Hepatic stellate cell (primary cell): ENCODE measurements at places on chromosomes 5 and 9.

GRCh38 chr9:116789081-116789480 lies 102.0 kb downstream of the TRIM32 start:
- no peak for DNase-seq

DNA sequence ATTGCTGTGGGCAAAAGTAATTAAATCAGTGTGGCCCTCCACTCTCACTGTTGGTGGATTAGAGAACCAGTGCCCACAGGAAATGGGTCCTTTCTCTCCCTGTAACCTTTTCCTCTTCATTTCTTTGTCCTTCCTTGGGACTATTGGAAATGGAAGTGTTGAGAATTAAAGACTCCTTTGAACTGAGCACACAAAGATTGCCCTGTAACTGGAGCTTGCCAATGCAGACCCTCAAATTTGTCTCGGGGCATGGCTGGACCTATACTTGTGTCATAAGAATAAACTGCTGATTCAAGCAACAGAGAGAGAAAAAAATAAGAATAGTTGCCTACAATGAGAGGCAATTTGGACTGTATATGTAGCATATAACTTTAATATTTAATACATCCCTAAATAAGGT lies 13.7 kb downstream of the KCNV2 start:
- no peak for DNase-seq

- DNase-seq, result no peak
Observed at GRCh38 chr5:172473427-172473826, 19.1 kb upstream of the SH3PXD2B start.

DNA sequence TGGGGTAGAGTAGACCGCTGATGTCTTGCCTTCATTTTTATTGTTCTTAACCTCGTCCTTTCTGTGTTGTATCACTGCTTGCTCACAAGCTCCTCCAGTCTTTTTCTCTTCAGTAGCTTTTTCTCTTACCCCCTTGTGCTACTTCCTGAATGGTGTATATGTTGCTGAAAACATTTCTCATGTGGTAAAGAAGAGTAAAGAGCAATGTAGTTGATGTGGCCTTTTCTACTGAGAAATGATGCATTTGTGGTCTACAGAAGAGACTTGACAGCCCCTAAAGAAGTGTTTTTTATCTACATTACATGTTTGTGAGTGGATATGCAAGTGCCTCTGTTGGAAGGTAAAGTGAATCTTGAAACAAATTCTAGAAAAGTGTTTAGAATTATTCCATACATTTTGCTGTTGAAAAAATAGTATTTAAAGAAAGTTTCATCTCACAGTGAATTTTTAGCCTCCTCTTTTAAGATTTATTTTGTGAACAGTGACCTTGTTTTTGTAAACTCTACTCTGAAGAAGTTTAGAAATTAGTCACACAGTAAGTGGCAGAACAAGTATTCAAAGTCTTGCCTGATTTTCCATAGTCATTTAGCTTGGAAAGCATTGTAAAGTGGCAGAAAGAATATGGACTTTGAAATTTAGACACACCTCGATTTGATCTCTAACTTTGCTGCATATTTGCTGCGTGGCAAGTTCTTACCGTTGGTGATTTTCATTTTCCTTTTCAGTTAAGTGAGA lies 17.4 kb downstream of the CDC42SE2 start:
- DNase-seq, result no peak

DNA sequence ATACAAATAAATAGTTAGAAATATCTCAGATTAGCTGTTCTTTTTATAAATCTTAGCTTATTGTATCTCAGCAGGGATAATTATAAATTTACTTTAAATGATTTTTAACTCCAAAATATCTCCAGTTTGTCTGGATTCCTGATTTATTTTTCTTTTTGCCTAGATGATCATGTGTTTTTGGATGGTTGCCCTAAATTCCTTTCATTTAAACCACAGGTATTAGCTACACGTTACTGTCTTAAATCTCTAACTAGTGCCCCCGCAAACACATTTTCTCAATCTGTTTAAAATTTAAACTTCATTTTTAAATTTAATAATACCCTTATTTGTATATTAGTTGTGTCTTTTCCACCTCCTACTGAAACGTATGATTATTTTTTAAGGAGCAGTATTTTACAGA lies 5.6 kb downstream of the FER start:
- DNase-seq, result no peak

- DNase-seq, result no peak
Observed at GRCh38 chr5:144139586-144139985, 30.9 kb downstream of the YIPF5 start.

- peak; percentile 33 for DNase-seq
Observed at GRCh38 chr5:80254767-80255430, 949 bp downstream of the SERINC5 start.

- DNase-seq, result no peak
Observed at GRCh38 chr5:56986626-56986947, 34.7 kb upstream of the MIER3 start.

DNA sequence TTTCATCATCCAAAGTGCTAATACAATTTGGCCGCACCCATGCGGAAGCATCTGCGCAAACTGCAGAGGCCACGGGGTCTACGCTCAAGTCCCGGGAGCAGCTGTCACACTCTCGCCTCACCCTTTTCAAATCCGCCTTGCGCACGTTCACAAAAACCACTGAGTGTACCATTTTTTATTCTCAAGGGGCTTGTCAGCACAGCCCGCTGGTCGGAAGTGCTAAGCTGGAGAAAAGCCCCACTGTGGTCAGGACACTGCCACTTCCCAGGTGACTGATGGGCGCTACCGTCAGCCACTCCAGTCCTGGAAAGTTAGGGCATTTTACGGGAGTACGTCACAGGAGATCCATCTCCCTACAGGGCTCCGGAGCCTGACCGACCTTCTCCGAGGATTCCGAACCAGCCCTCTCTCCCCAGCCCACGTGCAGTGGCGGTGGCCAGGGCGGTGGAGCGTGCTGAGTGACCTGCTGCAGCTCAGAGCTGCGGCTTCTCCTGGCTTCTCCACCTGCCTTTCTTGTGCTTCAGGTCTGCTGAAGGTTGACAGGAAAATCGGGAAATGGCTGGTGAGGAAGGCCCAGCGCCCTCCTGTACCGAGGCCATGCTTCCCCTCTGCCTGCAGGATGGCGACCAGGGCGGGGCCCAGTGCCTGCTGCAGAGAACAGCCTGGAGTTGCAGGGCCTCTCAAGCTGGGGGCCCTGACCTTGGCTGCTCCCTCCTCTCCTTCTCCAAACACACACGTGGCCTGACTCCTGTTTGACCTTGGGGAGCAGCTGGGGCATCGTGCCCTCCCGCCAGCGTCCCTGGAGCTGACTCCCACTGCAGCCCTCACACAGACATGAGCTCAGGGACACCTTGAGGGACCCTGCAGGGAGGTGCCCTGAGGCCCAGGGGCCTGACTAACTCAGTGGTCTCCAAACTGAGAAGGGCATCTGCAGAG lies 14.3 kb downstream of the RASGEF1C start:
- no peak for DNase-seq

DNA sequence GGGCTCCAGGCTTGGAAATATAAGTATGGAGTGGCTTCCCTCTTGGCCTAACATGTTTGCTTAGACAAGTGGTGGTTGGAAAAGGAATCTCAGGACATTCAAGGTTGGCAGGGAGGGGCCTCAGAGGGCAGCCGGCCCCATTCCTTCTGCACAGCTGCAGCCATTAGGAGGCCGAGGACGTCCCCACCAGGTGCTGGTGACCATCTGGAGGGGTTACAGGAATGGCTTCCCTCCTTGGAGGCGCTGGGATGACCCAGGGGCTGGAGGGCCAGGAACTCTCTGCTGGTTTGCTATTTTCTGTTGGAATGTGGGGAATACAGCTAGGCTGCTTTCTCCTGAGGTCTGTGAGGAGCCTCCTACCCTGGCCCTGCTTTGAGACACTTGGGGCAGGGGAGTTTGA lies 18.5 kb downstream of the STC2 start:
- no peak for DNase-seq

DNA sequence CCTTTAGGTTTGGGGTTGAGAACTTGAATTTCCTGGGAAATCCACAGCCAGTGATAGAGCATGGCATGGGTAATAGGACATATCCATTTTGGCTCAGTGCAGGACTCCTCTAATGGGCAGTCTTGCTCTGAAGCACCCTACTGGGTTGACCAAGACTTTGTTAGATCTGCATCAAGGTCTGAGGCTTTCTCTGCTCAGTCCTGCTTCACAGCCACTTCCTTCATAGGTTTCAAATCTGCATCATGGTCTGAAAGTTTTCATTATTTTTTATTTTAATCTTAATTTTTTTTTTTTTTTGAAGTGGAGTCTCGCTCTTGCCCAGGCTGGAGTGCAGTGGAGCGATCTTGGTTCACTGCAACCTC lies 36.5 kb downstream of the KIF2A start:
- DNase-seq, result no peak

DNA sequence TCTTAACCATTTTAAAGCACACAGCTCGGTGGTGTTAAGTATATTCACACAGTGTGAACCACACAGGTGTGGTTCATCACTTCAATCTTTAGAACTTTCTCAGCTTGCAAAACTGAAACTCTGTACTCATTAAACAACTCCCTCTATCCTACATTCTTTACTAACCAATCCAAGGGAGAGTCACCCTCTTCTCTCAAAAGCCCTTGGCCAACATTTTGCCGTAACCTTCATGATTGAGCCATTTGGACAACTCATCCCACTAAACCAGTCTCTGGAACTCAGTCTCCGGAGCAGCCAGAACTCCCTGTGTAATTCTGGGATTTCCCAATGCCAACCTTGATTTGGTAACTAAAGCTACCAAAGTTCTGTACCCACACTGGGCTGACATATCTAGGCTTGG lies 84.7 kb downstream of the TTC39B start:
- no peak for DNase-seq

DNA sequence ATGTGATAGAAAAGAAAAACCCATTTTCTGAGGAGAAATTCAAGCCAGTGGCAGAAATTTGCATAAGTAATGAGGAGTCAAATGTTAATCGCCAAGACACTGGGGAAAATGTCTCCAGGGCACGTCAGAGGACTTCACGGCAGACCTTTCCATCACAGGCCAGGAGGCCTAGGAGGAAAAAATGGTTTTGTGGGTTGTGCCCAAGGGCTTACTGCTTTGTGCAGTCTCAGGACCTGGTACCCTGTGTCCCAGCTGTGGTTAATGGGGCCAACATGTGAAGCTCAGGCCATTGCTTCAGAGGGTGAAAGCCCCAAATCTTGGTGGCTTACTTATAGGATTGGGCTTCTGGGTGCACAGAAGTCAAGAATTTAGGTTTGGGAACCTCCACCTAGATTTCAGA lies 54.8 kb upstream of the ADAMTS2 start:
- no peak for DNase-seq
